ENCODE measurements at places on chromosomes 1 and 21.
A peak's percentile ranks its signal among the peaks of the same experiment; 100 is the strongest.

DNA sequence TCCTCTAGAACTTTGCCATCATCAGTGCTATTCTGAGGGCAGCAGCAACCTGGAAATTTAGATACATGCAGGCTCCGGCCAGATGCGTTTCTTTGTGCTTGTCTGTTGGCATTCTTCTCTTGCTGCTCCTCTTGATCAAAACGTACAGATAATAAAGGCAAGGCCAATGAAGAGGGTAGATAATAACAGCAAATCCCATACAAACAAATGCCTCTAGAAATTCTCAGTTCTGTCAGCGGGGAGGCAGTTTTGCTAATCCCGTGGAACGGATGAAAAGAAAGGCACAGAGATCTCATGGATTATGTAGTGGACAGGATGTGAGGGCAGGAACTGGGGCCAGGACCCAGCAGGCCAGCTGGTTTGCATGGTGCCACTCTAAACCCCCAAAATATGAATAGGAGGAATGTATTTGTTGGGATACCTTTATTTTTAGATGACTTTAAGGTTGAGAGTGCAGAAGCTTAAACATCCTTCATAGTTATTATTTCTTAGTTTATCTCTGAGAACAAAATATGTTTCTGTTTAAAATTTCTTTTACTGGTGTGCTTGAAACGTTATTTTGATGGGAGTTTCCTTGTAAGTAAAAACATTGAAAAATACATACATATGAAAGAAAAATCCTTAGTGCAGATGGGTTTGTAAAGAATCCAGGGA, 1.5 kb downstream of the ITSN1 start:
- peak overlapping the region; percentile 25 for H3K27ac ChIP-seq
- peak overlapping the region; percentile 89 for H3K4me3 ChIP-seq
- H3K4me1 ChIP-seq = peaks cover 23% of the 10 kb centered on the region
- peaks cover 8% of the 10 kb centered on the region for H3K27me3 ChIP-seq
- H3K36me3 ChIP-seq = no peaks in the 10 kb centered on the region

DNA sequence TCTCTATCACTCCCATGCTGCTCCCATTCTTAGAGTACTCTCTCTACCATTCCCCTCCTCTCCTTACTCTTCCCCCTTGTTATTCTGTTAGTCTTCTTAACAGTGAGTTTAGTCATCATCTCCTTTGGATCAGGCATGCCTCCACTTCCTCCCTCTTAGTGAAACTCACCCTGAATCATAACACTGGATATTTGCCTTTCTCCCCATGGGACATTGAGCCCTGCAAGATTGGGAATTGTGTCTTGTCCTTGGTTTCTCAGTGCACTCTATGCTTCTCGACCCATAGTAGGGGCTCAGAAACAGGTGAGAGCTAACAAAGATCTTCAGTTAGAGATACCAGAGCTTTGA, 68.3 kb upstream of the GCLM start:
- H3K4me1 ChIP-seq = no peaks in the 10 kb centered on the region
- no peaks in the 10 kb centered on the region for H3K27me3 ChIP-seq
- no peaks in the 10 kb centered on the region for H3K36me3 ChIP-seq
- DNase-seq = no peak
- H3K4me3 ChIP-seq = no peak overlapping the region

GRCh38 chr1:203381151-203381751, 30.3 kb upstream of the FMOD start:
- peaks cover 23% of the 10 kb centered on the region for H3K4me1 ChIP-seq
- H3K27ac ChIP-seq = peak overlapping the region; percentile 64
- H3K27me3 ChIP-seq = peaks cover 16% of the 10 kb centered on the region
- DNase-seq = no peak

DNA sequence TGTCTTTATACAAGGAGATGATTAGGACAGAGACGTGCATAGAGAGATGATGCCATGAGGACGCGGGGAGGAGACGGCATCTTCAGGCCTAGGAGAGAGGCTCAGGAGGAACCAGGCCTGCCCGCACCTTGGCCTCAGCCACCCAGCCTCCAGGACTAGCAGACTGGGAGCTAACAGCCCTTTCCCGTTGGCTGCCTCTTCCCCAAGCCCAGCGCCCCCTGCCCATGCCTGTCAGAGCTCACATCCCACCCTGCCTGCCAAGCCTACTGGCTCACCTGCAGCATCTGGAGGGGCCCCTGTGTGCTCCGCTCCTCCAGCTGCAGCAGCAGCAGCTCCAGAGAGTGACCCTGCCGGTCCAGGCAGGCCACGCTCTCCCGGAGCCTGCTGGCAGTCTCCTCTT, 4.0 kb upstream of the TRIM11 start:
- no peaks in the 10 kb centered on the region for H3K36me3 ChIP-seq
- no peak overlapping the region for H3K4me3 ChIP-seq
- peaks cover 3% of the 10 kb centered on the region for H3K27me3 ChIP-seq
- DNase-seq = no peak
- no peak overlapping the region for H3K27ac ChIP-seq

GRCh38 chr1:88350648-88351047, 333.4 kb upstream of the PKN2 start:
- no peaks in the 10 kb centered on the region for H3K4me1 ChIP-seq
- DNase-seq = no peak
- H3K27me3 ChIP-seq = no peaks in the 10 kb centered on the region
- H3K27ac ChIP-seq = no peak overlapping the region

DNA sequence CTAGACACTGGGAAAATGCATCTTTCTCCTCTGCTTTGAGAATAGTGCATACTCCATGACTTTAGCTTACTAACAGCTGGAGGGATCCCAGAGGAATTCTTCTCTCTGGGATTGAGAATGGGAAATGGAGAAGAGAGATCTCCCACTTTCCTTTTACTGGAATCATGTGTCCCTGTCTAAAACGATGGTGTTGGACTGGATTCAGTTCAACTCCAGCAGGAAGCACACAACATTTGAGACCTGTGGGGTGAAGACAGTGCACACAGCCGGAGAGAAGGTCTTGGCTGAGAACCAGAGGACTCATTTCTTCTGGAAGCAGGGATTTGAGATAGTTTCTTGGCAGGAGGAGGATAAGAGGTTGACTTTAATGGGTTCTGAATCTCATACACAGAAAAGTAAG, 58.7 kb downstream of the TRABD2B start:
- H3K4me1 ChIP-seq = no peaks in the 10 kb centered on the region
- no peak overlapping the region for H3K4me3 ChIP-seq
- peaks cover 15% of the 10 kb centered on the region for H3K27me3 ChIP-seq

DNA sequence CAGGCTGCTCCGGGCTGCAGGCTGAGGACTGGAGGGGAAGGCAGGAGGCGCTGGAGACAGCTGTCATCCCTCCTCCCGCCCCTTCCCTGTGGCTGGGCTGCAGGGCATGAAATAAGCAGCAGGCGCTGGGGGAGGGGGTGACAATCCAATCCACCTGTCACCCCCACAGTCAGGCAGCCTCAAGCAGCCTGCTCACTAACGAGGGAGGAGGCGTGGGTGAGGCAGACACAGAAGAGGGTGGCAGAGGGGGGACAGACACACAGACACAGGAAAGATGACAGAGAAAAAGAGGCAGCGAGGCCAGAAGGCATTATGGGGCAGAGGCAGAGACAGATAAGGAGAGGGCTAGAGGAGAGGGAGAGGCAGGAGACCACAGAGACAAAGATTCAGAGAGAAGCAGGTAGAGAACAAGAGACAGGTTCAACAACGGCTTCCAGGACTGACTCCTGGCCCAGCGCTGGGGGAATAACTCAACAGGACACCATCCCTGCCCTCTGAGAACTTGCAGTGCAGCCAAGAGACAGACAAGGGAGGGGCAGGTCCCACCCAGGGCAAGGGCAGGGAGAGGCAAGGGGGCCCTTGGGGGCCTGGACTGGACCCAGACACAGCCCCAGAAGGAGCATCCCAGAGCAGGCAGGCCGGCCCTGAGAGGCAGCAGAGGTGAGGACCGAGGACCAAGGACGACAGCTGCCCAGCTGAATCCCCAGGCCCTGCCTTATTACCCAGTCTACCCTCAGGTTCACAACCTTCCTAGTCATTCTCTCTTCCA, 11.2 kb downstream of the MEF2D start:
- H3K27ac ChIP-seq = peak overlapping the region; percentile 92
- peak overlapping the region; percentile 75 for H3K4me3 ChIP-seq
- H3K36me3 ChIP-seq = no peaks in the 10 kb centered on the region
- H3K27me3 ChIP-seq = no peaks in the 10 kb centered on the region
- peak; percentile 29 for DNase-seq
- H3K4me1 ChIP-seq = peaks cover 100% of the 10 kb centered on the region

GRCh38 chr1:174913225-174913903, 86.4 kb upstream of the CACYBP start:
- no peak for DNase-seq
- peaks cover 27% of the 10 kb centered on the region for H3K4me1 ChIP-seq
- peaks cover 4% of the 10 kb centered on the region for H3K36me3 ChIP-seq
- no peaks in the 10 kb centered on the region for H3K27me3 ChIP-seq
- peak overlapping the region; percentile 69 for H3K27ac ChIP-seq
- H3K4me3 ChIP-seq = no peak overlapping the region

DNA sequence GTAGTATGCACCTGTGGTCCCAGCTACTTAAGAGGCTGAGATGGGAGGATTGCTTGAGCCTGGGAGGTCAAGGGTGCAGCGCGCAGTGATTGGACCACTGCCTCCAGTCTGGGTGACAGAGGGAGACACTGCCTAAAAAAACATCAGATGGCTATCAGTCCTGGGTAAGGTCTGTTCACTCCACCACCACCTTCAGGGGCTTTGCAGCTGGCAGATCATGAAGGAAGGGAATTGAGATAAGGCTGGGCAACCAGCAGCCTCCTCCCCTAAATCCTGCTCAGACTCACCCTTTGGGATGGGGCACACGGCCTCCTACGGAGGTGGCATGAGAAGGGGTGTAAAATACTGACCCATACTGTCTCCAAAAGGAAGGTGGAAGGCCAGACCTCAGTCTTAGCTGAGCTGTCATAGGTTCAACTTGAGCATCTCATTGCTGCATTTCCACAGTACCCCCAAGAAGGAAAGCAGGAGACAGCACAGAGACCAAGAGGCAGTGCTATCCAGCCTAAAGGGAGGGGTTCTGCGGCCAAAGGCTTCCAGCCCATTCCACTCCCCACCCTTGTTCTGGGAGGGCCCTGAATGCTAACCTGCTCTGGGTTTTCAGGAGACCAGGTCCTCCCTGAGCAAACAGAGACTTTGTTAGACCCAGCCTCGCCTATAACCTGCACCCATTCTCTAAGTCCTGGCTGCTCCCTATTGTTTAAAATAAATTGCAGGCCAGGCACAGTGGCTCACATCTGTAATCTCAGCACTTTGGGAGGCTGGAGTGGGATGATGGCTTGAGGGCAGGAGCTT, 13.7 kb downstream of the SLC45A3 start:
- no peaks in the 10 kb centered on the region for H3K4me1 ChIP-seq
- H3K36me3 ChIP-seq = no peaks in the 10 kb centered on the region
- no peak overlapping the region for H3K4me3 ChIP-seq
- DNase-seq = no peak

DNA sequence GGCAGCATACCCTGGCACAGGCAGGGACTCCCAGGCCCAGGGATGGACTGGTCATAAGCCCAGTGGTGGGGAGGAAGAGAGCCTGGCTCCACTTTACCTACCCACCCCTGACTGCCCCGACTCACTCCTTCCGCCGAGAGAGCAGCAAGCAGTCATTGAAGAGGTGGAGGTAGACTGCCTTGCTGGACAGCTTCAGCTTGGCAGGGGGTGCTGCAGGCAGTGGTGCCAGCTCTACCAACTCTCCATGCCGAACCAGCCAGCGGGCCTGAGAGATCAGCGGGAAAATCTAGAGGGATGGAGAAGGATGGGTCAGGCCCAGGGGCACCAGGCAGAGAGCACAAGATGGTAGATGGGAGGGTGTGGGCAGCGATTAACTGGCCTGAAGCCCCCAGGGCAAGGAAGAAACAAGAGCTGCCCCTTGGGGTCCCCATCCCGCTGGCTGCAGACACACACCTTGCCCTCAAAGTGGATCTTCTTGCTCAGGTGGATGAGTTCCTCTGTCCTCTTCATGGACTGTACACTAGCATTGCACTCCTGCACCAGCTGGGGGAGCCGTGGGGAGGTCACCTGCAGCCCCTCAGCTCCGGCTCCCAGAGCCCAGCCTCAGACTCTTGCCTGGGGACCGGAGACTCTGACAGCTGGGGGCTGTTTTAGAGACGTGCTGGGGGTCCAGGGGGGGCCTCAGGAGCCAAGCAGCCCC, 7.7 kb downstream of the ARHGEF19 start:
- DNase-seq = peak; percentile 24
- no peaks in the 10 kb centered on the region for H3K36me3 ChIP-seq
- H3K4me3 ChIP-seq = peak overlapping the region; percentile 67
- H3K27ac ChIP-seq = peak overlapping the region; percentile 23
- H3K27me3 ChIP-seq = no peaks in the 10 kb centered on the region

- H3K27me3 ChIP-seq = no peaks in the 10 kb centered on the region
- H3K27ac ChIP-seq = no peak overlapping the region
- no peaks in the 10 kb centered on the region for H3K4me1 ChIP-seq
- H3K4me3 ChIP-seq = no peak overlapping the region
- no peak for DNase-seq
- H3K36me3 ChIP-seq = no peaks in the 10 kb centered on the region
Observed at GRCh38 chr1:3133686-3134085, 64.7 kb downstream of the PRDM16 start.

DNA sequence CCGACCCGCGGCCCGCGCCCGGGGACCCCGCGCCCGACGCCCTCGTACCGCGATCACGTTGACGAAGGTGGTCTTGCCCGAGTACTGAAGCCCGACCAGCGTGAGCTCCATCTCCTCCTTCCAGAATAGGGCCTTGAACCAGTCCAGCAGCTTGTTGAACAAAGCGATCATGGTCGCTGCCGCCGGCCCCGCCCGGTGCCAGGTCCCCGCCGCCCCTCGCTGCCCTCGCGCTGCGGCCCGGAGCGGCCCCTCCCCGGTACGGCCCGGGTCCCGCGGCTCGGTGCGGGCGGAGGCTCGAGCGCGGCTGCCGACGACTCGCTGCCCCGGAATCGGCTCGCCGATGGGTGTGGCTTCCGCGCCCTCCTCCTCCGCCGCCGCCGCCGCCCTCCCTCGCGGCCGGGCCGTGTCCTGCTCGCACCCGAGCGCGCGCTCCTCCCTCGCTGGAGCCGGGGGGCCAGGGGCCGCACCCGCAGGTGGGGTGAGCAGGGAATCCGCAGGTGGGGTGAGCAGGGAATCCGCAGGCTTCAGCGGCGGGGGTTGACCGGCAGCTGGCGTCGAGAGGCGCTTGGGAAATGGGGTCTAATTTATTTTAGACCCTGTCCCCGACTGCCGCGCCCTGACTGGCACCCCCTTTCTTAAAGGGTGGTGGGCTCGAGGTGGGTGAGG, at the start of gene ARL8A:
ARL8A (minus strand) TSS at position 336 of the 666 bp plus-strand sequence; CDS start at position 171, 165 bp downstream.
- H3K4me1 ChIP-seq = peaks cover 44% of the 10 kb centered on the region
- H3K27me3 ChIP-seq = no peaks in the 10 kb centered on the region
- H3K27ac ChIP-seq = peak within 1 kb of the TSS; percentile 94
- peak; percentile 56 for DNase-seq
- no peaks in the 10 kb centered on the region for H3K36me3 ChIP-seq

- no peaks in the 10 kb centered on the region for H3K36me3 ChIP-seq
- no peak overlapping the region for H3K27ac ChIP-seq
- peaks cover 4% of the 10 kb centered on the region for H3K27me3 ChIP-seq
- DNase-seq = no peak
- H3K4me3 ChIP-seq = no peak overlapping the region
Observed at GRCh38 chr1:198079432-198079951, 77.3 kb upstream of the NEK7 start.

DNA sequence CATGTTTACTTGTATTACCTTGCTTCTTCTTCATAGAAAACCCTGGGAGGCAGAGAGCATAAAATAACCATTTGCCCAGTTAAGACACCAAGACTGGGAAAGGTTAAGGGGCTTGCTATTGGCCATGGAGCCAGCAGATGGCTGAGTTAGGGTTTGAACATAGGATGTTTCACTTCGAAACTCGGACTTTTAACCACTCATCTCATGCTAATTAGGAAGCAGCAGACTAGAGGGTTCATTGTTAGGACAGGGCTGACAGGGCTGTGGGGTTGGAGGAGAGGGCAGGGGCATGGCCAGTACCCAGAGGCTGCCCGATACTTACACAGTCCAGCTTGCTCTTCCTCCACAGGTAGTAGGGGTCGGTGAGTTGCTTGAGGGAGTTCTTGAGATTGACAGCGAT, 17.0 kb downstream of the SLC26A9 start:
- H3K27ac ChIP-seq = no peak overlapping the region
- no peaks in the 10 kb centered on the region for H3K27me3 ChIP-seq
- DNase-seq = no peak
- H3K4me1 ChIP-seq = no peaks in the 10 kb centered on the region
- H3K36me3 ChIP-seq = no peaks in the 10 kb centered on the region

Measured in naive thymus-derived CD8-positive, alpha-beta T cell (primary cell).